ENCODE measurements at places on chromosomes 12 and 14. TPM values are rescaled to one million over a fixed set of nuclear protein-coding genes. Genes with fewer than 3 reads are reported as not detected.

- no peak for DNase-seq
Observed at GRCh38 chr12:34033628-34034296, 11.5 kb downstream of the ALG10 start.

GRCh38 chr14:73833530-73834260, 17.9 kb upstream of the PTGR2 start:
- no peak for DNase-seq

DNA sequence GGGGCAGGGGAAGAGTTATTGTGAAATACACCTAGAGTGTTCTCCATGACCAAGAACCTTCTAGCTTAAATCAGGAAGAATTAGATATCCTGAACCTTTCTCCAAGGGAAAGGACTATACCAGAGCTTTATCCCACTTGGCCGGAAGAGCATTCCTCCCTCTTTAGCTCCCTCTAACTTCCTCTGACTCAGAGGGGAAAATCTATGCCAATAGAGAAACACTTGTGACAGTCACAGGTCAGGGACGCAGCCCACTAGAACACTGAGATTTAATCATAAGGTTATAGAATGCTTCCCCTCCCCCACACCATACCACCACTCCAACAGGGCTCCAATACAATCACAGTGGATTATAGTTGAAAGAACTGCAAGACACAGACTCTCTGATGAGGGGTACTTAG, 55.4 kb upstream of the RFX4 start:
- no peak for DNase-seq

SELPLG gene
- 2.6 TPM for polyA plus RNA-seq

GRCh38 chr14:74848768-74849167, 27.2 kb downstream of the PROX2 start:
- no peak for DNase-seq

- DNase-seq, result no peak
Observed at GRCh38 chr12:10186299-10186698, 7.5 kb downstream of the TMEM52B start.

GRCh38 chr12:104604070-104604994, 147.6 kb downstream of the CHST11 start:
- DNase-seq, result no peak

DNA sequence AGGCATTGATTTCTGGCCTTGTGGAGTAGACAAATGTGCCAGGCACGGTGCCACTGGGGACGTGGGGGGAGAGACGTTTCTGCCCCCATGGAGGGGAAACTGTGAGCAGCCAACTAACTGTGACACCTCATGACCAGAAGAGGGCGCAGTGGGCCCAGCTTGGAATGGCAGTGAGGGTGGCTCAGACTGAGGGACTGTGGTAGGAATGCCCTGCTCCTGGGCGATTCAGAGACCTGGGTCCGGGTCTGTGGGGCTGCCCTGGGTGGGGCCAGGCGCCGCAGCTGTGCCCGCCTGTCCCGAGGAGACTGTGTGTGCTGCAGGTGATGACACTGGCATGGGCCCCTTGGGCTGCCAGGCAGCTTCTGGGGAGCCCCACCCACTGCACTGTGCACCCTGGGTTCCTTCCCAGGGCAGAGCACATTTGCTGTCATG, 60.6 kb downstream of the SLC25A47 start:
- DNase-seq, result no peak

DNA sequence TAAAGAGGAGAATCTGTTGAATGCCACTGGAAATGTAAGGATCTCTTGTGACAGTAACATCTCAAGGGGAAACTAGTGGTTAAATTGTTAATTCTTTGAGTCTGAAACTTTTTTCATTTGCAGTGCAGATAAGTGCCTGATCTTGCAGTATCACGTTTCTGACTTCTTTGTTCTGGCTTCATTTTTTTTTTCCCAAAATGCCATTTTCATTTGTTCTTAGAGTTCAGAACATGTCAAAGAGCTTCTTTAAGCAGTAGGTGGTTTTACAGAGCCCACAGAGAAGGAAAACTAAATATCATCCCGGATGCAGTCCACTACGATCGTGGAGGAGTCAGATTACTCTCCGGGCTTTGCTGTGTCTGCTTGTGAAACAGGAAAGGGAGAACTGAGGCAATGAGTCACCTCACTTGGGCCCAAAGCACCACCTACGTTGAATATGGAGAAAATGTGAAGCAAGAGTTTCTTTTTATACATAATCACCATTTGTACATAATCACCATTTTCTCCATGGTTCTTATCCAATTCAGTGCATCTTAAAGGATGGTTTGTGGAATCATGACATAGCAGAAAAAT, 43.9 kb downstream of the HMGA2 start:
- DNase-seq, result no peak

GPD1 gene
- 52.2 TPM for polyA plus RNA-seq

DNA sequence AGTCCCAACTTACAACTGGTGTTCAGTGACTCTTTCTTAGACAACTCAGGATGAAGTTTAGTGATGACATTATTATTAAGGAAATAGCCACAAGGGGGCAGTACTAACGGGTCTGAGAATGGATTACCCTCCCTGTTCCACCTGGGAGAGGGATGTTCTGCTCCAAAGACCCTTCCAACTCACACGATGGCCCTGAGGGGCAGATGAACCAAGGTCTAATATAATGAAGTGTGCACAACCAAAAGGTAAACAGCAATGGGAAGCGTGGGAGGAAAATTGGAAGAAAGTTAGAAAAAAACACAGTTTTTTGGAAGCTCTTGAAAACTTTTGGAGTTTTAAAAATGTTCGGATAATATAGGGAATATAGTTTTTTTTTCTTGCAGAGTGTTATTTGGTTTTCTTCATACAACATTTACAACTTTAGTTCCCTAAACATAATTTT, 24.0 kb downstream of the FGF6 start:
- DNase-seq, result peak; percentile 15

SRRM4 gene
- polyA plus RNA-seq, result not detected

CLEC1A gene
- 4.6 TPM for polyA plus RNA-seq

GRCh38 chr12:9895215-9895971, 14.1 kb downstream of the KLRF2 start:
- DNase-seq, result no peak

DNA sequence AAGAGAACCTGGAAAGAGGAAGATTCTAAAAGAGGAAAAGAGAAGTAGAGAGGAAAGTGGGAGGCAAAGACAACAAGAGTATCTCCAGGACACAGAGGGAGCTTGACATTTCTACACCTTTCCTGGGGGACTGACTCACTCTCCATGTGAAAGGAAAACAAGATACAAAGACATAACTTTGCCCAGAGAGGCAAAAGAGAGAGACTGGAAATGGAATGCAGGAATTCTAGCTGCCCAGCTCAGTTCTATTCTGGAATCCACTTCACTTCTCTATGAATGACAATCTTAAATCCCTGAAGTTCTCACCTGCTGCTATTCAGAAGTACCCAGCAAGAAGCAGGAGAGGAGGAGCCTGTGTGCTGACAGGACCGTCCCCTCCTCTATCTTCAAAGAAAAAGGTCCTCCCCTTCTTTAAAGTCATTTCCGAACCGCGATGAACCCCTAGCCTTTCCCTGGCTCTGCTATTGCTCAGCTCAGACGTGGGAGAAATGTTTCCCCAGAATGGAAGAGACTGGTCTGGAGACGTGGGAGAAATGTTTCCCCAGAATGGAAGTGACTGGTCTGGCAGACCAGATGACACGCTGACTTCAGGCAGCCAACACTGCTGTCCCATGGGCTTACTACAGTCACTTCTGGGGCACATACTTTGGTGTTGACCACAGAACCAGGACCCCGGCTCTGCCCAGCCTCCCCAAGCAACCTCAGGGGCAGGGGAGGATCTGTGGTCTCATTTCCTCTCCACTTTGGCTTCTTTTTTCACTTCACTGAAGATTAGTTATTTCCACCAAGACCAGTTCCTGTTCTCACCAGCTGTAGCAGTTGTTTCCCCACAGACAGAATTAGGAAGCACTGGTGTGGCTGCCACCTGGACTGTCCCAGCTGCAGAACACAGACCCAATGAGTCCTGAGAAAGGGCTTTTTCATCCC, 8.3 kb downstream of the FMNL3 start:
- DNase-seq, result no peak

DNA sequence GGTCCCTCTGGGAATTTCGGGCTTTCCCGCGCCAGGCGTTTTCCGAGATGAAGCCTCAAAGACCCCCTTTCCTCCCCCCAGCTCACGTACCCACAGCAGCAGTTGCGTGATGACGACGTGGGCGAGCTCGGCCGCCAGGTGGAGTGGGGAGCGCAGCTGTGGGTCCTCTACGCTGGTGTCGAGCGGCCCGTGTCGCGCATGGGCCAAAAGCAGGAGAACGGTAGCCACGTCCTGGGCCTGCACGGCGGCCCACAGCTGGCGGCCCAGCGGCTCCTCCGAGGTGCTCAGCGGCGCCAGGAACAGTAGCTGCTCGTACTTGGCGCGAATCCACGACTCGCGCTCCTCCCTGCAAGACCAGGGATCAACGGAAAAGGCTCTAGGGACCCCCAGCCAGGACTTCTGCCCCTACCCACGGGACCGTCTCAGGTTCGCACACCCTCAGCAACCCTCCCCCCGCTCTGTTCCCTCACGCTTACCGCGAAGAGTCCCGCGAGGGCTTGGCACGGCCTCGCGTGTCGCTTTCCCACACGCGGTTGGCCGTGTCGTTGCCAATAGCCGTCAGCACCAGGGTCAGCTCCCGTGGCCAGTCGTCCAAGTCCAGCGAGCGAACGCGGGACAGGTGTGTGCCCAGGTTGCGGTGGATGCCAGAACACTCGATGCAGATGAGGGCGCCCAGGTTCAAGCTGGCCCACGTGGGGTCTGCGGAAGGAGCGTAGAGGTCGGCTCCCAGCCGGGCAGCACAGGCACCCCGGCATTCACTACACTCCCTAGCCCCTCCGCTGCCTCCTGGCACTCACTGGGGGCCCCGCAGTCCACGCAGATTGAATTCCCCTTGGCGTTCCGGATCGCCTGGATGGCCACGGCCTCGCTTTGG, 11.4 kb downstream of the AGAP2 start:
- no peak for DNase-seq

NOVA1 gene
- polyA plus RNA-seq, result 27.6 TPM

All from right renal pelvis (tissue), 4 donors.